ENCODE measurements at places on chromosomes 7 and 10.

DNA sequence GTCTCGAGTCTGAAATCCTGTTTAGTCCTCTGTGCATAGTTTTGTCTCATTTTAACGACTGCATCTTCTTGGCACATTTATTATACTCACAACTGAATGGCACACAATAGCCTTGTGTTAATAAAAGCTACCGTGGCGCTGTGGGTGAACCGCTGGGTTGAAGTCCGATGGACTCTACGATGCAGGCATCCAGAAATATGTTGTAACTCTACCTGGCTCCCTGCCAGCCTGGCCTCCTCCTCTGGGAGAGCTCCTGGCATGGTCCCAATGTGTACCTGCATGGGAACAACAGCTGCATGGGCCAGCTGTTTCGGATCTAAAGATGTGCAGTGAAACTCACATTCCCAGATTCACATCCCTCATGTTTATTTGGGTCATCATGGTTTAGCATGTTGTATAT, 3.7 kb upstream of the DPYSL4 start:
- no peak for DNase-seq

GRCh38 chr10:77530011-77530410, 107.6 kb downstream of the KCNMA1 start:
- DNase-seq = no peak

GRCh38 chr7:139635526-139636302, 112.2 kb downstream of the CLEC2L start:
- DNase-seq = no peak

- DNase-seq = no peak
These were observed 14.6 kb downstream of the SND1 start for GRCh38 chr7:127666602-127667001.

DNA sequence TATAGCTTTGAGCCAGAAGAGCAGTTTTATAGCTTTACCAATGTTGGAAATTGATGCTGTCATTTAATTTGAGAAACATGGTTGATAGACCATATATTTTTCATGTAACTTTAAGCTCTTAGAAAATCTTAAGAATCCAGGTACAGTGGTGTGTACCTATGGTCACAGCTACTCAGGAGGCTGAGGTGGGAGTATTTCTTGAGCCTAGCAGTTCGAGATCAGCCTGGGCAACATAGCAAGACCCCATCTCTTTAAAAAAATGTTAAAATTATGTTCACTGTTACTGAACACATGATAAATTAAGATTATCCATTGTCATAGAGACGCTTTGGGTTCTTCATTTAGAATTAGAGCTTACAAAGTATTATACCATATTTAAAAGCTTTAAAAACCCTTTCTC, 18.2 kb downstream of the REEP3 start:
- no peak for DNase-seq

DNA sequence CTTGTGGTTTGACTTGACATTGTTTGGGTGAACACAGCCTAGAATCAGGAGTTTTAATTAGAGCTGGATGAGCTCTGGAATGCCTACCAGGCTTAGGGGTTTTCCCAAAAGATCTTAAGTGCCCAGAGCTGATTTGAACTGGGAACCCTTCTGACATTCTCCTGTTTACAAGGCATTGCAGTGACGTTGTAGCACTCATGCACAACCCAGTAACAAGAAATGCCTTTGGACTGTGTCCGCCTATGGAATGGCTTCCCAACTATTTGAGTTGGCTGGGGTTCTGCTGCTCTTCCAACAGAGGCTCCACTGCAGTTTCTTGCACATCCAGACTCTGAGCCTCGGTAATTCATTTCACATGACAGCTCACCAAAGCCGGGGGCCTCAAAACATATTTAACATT, 76.7 kb upstream of the MKX start:
- DNase-seq = no peak

- no peak for DNase-seq
These were observed 73.9 kb upstream of the KAT6B start for GRCh38 chr10:74752371-74753040.

- no peak for DNase-seq
These were observed 324.7 kb downstream of the INHBA start for GRCh38 chr7:41378156-41378555.

DNA sequence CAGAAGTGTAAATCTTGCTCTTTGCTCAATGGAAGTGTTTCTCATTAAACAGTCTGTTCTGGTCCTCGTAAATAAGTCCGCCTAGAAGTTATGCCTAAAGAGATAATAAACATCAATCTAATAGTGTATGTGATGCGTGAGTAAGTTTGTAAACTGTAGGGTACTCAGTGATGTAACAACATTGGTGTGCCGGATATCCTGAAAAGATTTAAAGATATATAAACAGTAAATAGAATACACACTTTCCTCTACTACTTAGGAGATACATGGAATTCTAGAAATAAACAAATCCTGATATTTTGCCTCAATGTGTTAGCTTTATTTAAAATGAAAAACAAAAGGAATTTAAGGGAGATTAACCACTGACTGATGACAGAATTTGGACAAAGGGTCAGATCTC, 123.5 kb downstream of the AHR start:
- DNase-seq = no peak

- no peak for DNase-seq
These were observed 32.1 kb downstream of the SGCE start for GRCh38 chr7:94623820-94624219.

DNA sequence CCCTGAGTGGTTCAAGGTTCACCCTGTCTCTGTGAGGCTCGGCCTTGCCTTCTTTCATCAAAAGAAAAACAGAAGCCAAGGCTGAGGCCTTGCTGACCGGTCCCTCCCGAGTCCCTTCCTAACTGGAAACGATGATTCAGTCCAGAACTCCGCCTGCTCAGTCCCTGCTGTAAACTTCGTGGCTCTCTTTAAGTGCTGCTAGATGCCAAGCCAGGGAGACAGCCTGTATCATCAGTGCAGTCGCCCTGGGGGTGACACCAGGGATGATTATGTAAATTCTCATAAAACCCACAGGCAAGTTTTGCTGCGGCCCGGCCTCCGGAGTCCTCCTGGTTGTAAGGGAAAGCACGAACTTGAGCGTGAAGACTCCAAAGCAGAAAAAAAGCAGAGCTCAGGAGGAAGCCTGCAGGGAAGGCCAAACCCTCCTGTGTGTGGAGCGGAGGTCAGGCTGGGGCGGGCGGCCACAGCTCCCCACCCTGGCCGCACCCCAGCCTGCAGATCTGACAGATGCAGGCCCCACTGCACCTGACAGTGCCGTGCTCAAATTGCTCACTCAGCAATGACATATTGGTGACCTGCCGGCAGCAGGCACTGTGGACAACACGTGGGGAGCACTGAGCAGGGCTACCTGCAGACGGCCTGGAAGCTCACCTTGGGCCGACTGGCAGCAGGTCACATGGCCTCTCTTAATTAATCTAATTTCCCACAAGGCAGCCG, 123.4 kb downstream of the DYNC2I1 start:
- no peak for DNase-seq

GRCh38 chr7:12436896-12437535, 33.4 kb upstream of the VWDE start:
- peak; percentile 16 for DNase-seq

- no peak for DNase-seq
These were observed 103.0 kb downstream of the COL26A1 start for GRCh38 chr7:101465576-101466196.

DNA sequence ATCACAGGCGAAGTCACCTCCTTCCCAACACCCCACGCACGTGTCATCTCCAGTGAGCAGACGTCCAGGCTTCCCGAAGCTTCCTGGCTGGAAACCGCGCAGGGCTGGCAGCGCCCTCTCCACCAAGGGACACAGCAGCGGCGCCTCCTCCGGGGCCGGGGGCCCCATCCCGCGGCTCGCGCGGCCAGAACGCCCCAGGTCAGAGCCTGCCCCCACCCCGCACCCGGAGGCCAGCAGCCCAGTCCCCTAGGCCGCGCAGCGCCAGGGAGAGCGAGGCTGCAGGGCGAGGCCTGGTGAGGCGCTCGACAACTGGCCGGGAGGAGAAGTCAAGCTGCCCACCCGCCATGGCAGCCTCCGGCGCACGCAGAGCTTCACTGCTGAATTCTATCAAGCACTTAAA, 247.0 kb downstream of the SEMA3D start:
- DNase-seq = no peak

DNA sequence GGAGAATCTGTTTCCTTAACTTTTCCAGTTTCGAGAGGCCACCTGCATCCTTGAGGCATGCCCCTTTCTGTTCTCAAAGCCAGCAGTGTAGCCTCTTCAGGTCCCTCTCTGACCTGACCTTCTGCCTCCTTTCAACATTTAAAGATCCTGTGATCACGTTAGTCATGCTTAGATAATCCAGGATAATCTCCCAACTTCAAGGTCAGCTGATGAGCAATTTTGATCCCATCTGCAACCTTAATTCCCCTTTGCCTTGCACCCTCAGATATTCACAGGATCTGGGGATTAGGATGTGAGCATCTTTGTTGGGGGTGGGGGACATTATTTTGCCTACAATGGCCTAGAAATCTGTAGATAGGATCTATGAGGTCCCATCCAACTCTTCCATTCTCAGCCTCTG, 8.0 kb downstream of the HKDC1 start:
- DNase-seq = peak; percentile 51
